Frontal cortex (tissue), 4 donors: ENCODE measurements at places on chromosomes 13 and 19.

DNA sequence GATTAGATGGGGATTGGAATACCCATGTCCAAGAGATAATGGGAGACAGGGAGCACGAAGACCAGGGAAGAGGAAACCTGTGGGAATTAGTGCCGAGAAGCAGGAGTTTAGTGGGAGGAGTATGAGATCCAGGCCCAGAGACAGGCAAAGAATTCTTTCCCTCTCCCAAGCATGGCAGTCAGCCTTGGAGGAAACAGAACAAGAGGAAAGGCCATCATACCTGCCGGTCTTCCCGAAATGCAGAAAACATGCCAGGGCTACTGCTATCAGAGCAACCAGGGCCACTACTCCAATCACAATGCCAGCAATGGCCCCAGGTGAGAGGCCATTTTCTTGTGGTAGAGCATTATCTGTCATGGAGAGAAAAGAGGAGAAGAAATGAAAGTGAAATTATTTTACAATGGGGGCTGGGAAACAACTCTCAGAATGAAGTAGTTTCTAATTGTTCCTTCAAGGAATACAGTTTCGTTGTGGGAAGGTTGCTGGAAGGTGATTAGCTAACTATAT is 16.1 kb downstream of the CEACAM1 start:
- no peak for DNase-seq

DNA sequence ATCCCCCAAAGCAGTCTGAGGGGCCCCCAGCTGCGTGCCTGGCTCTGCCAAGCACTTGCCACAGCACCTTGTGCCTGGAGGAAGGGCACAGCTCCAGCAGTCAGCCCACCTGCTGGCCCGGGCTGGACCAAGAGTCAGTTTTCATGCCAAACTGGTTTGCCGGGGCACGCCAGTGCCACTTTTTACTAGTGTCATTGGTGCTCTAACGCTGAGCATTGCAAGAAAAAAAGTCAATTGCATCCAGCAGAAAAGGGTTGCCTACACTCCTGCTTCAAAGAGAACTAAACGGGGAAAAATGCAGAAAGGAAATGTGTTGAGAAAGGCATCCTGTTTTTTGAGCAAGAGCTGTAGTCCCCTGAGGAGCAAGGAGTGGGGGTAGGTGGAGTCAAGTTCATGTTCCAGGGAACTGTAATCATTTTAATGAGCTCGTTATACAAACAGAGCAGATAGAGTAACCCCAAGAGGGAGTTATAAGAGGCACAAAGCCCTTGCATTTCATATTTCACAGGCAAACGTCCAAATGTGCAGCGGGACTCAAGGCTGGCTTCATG is 68.4 kb downstream of the F2RL3 start:
- no peak for DNase-seq

- DNase-seq, result no peak
Measured at GRCh38 chr13:56902276-56902675, 238.4 kb upstream of the PRR20A start.

DNA sequence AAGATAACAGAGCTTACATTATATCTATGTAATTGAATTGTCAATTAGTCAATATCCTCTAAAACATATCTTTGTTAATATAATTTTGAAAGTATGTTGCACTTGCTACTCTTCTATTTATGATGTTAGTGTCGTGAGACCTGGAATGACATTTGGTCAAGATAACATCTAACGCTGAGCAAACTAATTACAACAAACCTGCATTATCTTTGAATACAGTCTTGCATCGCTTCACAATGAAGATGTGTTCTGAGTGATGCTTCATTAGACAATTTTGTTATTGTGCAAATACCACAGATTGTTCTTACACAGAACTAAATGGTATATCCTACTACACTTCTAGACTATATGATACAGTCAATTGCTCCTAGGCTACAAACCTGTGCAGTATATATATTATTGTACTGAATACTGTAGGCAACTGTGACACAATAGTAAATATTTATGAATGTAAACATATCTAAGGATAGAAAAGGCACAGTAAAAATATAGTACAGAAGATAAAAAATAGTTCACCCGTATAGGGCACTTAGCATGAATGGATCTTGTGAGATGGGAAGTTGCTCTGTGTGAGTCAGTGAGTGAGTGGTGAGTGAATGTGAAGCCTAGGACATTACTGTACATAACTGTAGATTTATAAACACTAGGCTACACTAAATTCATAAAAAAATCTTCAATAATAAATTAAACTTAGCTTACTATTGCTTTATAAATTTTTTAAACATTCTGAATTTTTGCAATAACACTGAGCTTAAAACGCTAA is 1773.8 kb downstream of the PCDH9 start:
- DNase-seq, result no peak

- DNase-seq, result no peak
Measured at GRCh38 chr19:34732612-34733211, 1.3 kb upstream of the ZNF181 start.

GRCh38 chr19:2561895-2562294 is 86.0 kb downstream of the GADD45B start:
- no peak for DNase-seq

- no peak for DNase-seq
Measured at GRCh38 chr13:36370108-36370429, 23.9 kb upstream of the SPART start.

DNA sequence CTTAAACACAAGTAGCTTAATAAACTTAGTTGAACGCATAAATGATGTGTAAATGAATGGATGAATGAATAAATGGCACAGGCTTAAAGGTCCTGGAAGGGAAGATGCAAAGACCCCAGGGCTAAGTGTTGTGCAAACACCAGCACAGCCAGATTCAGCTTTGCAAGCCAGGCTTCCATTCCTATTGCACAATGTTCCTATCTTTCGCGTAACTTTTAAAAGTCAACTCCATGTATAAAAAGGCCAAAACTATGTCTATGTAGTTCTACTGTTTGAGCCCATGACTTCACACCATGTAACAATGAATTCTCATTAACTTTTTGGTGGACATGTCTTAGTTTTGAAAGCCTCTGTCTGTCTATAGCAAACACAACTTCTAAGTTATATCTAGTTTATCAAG is 226.0 kb downstream of the NALCN start:
- DNase-seq, result no peak

DNA sequence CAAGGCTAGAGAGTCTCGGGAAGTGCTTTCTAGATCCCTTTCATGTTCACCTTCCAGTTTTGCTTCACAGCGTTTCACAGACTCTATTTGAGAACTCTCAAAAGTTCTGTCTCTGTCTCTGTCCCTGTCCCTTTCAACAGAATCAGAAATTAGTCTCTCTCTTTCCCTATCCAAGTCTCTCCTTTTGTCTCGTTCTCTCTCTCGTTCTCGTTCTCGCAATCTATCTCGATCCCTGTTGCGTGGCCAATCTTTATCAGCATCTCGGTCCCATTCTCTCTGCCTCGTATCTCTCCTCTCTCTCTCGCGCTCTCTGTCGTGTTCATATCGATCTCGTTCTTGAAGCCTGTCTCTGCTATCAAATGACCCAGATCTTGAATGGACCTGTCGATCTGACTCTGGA is 85.0 kb downstream of the ZC3H13 start:
- no peak for DNase-seq

GRCh38 chr13:51820016-51820597 is 16.1 kb upstream of the DHRS12 start:
- no peak for DNase-seq

GRCh38 chr13:67374391-67374790 is 144.3 kb upstream of the PCDH9 start:
- no peak for DNase-seq

DNA sequence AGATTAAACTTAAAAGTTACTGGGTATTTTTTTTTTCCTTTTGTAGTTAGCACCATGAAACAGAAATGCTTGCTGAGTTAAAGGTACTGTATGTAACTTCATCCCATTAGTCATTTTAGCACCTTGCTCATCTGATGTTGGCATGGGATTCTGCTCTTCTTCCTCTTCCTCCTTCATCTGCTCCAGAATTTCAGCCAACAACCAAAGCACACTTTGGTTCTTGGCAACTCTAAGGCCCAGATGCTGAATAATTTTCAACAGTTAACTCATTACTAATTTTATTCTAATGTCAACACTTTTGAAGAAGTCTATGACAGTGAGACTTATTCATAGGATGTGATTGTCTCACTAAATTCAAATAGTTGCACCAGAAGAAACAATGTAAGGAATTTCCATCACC is 359.2 kb downstream of the KCTD12 start:
- DNase-seq, result no peak

GRCh38 chr13:51769455-51770127 is 34.4 kb downstream of the DHRS12 start:
- no peak for DNase-seq

DNA sequence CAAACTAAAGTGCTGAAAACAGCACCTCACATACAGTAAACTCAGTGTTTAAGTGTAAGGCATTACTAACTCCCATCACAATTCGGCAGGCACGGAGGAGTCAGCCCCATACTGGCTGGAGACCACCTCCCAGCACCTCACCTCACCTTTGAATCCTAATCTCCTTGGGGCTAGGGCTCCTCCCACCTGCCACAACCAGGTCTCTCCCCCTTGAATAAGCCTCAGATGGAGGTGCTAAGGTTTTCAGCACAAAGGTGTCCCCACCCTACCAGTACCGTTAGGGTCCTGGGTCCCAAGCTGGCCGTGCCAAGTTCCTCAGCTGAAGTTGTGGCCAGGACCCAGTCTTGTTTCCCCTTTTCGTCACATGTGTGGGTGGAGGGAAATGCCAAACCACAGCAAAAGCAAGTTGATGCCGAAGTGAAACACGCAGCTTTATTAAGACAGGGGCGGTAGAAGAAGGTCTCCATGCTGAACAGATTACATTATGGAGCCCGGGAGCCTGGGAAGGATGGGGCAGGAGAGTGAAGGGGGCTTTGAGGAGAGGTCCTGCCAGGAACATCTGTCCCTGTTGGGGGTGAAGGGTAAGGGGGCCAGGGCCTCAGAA is at the start of gene IGFLR1:
TSS of gene IGFLR1 (minus strand) at position 332 of the 604 bp plus-strand sequence. CDS start 1,272 bp downstream, outside the sequence.
- DNase-seq, result no peak

DNA sequence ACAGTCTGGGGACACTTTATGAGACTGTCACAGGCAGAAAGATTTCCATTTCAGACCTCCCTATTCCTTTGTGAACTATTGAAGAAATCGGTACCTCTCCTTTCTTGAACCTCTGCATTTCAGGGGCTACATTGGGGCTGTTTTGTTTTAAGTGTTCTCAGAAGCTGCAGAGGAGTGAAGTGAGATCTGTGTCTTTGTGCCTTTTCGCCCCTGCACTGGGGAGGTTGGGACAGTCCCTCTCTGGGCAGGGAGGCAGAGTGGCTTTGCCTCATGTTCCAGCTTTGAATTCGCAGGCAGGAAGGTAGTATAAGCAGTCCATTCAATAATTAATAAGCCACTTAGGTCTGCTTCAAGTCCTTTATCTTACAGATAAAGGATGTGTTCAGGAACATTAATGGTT is 9.5 kb upstream of the AMER2 start:
- DNase-seq, result no peak

DNA sequence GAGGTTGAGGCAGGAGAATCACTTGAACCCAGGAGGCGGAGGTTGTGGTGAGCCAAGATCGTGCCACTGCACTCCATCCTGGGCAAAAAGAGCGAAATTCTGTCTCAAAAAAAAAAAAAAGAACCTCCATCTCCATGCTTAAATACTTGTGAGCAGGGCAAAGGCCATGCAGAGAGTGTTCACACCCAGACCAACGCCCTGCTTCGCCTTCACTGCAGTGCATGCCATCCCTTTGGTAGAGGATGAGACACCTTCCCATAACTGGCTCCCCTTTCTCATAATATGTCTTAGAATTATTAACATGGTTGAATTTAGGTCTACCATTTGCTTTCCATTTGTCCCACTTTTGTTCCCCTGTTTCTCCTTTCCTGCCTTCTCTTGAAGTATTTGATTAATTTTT is 15.4 kb downstream of the BBC3 start:
- DNase-seq, result no peak

- no peak for DNase-seq
Measured at GRCh38 chr19:7870571-7871436, 3.4 kb downstream of the PRR36 start.

- peak; percentile 90 for DNase-seq
Measured at GRCh38 chr19:3494051-3494450, 6.4 kb downstream of the DOHH start.

GRCh38 chr19:35380450-35381124 is 9.7 kb downstream of the GPR42 start:
- no peak for DNase-seq

DNA sequence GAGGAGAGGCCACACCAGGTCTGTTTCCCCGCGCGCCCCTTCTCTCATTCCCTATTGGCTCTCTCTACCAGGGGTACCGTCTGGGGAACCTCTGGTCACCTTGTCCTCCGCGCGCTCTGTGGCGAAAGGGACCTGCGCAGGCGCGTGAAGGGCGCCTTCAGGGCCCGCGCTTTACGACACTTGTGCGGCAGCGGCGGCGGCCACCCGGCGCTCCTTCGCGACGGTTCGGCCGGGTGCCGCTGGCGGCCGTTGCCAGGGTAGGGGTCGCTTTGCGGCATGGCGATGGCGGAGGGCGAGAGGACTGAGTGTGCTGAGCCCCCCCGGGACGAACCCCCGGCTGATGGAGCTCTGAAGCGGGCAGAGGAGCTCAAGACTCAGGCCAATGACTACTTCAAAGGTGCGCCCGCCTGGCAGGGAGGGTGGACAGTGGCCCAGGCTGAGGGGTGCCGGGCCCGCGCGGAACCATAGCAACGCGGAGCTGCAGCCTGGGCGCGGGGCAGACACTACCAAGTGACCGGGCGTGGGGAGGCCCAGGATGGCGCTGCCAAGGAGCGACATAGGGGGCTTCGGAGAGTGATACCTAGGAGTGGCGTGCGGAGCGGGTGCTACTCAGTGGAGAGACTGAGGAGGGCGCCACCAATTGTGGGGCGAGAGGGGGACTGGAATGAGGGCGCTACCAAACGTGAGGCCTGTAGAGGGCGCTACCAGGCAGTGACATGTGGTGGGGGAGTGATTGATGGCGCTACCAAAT is at the start of gene PPP5C:
TSS of gene PPP5C (plus strand) at position 267 of the 751 bp plus-strand sequence. CDS start at position 277, 10 bp downstream.
- peak; percentile 89 for DNase-seq

DNA sequence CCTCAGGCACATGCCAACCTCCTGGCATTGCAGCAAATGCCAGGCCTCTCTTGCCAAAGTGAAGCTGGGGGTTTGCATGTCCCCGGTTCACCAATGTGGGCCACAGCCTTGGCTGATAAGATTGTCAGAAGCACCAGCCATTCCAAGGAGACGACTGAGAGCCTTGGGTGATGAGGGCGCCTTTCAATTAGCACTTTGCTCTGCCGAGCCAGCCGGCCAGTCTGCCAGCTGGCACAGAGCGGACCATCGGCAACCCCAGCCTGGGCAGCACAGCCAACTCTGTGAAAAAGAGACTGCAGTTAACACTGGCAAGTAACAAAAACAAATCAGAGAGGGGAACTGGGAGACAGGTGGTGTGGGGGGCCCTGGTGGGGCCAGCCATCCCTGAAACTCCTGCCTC is 67.3 kb downstream of the EFNB2 start:
- peak; percentile 20 for DNase-seq

GRCh38 chr13:45325806-45326205 is 15.2 kb downstream of the TPT1 start:
- peak; percentile 48 for DNase-seq

DNA sequence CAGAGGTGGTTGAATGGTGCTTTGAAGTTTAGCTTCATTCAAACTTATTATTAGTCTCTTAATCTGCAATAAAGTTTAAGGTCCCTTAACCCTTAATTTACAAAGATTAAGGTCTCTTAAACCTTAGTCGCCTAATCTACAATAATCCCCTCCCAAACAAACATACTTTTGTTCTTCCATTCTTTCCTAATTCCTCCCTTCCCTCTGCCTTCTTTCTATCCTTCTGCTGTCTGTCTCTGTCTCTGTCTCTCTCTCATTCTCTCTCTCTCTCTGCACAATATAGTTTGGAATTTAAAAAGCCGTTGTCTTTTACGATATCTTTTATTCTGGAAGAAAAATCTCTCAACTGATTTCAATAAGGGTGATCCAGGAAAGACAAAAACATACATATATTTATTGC is 1096.8 kb upstream of the ATXN8OS start:
- no peak for DNase-seq

- DNase-seq, result no peak
Measured at GRCh38 chr13:26457212-26457611, 100.3 kb upstream of the WASF3 start.
